Left colon (tissue), 2 donors: ENCODE measurements at places on chromosomes 3 and 15. TPM values are rescaled to one million over a fixed set of nuclear protein-coding genes. Genes with fewer than 3 reads are reported as not detected.

The GOLGA8B gene
- total RNA-seq, result 38.7 TPM

The SERPINI2 gene
- total RNA-seq, result not detected

DNA sequence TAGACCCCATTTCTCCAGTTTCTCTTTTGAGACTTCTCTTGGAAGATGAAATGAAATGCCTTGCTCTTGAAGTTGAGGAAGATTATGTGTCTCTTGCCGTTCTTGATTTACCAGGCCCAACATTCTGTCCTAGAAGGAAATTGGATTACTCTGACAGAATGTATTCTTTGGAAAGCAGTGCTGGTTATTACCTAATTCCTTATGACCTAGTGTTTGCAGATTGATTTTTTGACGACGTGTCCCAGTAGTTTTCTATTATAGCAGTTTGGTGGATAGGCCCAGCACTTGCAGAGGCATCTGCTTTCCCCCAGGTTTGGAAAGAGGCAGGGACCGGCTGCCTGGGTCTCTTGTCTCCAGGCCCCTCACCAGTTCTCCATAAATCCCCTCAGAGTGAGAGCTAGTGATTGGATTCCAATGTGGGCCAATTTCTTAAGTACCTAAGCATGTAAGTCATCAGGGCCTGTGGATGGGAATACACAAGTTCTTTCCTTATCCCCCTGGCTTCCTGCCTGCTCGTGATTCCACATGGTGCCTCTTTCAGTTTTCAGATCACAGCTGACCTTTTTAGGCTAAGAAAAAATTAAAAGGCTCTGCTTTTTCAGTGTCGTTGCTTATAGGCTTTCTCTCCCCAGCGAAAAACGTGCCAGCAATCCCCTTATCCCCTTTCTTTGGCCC lies 50.2 kb downstream of the EPHB3 start:
- DNase-seq, result no peak

The NXPE3 gene
- 5.4 TPM for total RNA-seq

GRCh38 chr15:73282567-73283365 lies 86.0 kb downstream of the HCN4 start:
- DNase-seq, result no peak

DNA sequence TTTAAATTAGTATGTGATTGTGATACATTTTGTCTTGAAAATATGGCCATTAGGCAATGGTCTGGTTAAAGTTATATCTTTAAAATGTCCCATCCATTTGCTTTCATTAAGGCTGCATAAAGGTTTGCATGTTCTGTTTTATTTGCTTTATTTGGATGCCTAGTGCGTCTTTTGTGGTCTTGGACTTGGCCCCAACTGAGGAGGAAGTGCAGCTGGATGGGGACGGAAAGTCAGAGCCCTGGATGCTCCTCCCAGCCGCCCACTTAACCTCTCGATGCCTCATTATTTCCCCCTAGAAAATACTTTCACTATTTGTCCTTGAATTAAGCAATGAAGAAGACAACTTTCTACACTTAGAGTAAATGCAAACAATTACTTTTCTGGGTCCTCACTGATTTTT lies 898.2 kb downstream of the MCTP2 start:
- peak; percentile 4 for DNase-seq

DNA sequence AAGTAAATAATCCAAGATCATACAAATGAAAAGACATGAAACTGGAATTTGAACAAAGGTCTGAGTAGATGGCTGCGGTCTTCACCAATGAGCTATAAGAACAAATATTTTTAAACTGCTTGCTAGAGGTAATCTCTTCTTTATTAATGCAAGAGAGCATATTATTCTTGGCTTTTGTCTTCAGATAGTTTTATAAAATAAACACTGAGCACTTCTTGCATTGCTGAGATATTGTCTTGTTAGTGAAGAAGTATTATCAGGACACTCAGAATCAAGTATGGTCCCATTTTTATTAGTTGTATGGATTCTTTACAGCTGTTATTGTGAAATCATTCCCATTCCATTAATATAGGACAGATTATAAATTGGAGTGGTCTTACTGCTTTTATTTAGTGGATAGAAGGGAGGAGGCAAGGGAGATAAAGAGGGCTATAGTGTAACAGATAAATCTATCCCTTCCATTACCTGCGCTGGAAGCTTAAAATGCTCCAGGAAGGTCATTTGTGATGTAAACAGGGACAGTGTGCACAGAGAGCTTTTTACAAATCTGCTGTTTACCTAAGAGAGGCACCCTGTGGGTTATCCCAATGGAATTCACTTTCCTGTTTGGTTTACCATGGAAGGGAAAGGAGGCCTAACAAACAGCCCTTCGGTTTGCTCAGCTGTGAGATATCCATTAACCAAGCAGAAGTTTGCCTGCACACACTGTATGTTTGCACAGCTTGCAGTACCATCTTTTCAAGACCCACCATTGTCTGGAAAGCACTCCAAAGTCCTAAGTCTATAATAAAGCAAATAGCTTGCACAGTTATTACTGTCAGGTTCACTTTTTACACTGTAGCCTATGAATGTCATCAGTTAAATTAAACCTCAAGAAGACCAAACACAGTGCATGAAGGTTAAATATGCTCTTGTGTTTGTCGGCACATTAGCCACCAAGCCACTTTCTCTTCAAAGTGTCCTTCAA lies 347.7 kb upstream of the TGFBR2 start:
- DNase-seq, result peak; percentile 35

GRCh38 chr3:175535351-175535750 lies 676.2 kb downstream of the NAALADL2 start:
- no peak for DNase-seq

DNA sequence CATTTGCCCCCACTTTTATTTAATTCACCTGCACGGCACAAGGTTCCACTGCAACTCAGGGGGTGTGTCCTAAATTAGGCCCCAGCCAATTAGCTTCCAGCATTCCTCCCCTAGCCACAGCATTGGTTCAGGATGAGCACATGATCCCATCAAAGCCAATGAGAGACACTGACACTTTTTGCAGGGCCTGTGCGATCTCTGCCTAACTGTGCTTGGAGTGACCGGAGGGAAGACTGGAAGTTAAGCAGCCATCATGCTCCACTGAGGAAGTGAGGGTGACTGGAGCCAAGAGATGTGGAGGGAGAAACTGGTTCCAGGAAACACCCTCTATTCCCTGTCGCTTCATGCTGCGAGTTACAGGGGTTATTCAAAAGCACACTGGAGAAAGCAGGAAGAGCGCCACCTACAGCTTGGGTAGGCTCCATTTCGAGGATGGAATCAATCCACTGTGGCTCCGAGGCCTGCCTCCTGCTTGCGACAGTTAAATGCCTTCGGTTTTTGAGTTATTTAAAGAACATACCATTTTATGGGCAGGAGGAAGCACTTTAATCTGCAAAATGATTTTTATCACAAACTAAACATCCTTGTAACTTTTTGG lies 122.2 kb upstream of the WNT5A start:
- no peak for DNase-seq

- DNase-seq, result no peak
Measured at GRCh38 chr15:78168608-78169007, 19.4 kb downstream of the IDH3A start.

The NAALADL2 gene
- 21.1 TPM for total RNA-seq

The CA12 gene
- 397 TPM for total RNA-seq

GRCh38 chr3:59308684-59309083 lies 258.9 kb upstream of the CFAP20DC start:
- no peak for DNase-seq

DNA sequence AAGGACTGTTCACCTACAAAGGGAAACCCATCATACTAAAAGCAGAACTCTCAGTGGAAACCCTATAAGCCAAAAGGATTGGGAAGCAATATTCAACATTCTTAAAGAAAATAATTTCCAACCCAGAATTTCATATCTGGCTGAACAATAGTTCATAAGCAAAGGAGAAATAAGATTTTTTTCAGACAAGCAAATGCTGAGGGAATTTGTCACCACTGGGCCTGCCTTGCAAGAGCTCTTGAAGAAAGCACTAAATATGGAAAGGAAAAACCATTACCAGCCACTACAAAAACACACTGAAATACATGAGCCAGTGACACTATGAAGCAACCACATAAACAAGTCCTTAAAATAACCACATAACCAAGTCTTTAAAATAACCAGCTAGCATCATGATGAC lies 28.9 kb upstream of the DCBLD2 start:
- DNase-seq, result no peak

DNA sequence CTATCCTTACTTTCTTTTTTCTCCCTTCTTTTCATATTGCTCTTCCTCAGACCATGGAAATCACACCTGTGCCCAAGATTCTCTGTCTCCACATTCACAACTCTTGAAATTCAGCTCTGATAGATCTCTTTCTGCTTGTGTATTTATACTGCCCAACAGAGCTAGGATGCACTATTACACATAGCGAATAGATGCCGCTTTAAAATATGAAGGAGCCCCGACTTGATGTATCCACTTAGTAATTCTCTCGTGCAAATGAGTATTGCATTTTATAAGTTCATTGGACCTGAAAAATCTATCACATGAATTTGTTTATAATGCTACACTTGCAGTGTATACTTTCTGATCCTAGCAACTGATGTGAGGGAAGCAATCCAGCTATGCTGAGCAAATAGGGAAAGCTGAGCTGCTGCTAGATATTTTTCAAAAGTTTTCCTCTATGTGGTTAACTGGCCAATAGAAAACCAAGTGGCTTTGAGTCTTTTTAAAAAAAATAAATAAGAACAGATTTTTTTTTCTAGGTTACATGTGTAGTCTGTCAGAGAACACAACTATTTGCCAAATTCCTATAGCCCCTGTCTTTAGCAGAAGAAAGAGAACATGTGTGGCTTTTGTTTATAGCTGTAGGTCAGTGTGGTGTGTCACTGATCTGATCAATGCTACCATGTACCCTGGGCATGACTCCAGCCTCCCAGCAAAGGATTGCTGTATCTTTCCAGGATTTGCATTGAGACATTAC lies 64.3 kb upstream of the LEKR1 start:
- no peak for DNase-seq

DNA sequence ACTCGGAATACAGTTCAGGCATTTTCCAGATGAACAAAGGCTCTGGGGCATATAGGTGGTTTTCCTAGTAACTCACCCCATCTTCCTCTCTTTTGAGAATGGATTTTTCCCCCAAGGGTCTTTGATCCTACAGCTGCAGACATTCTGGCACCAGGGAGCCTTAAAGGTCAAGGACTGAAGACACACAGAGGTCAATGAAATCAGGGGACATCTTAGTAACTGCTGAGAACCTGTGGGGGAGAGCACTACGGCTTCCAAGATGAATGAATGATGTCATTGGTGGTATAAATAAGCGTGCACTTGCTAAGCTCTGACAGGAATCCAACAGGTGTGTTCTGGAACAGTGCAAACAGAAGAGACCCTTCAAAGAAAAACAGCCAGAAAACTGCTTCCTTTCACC lies 36.3 kb downstream of the TMEM212 start:
- no peak for DNase-seq

The DLEC1 gene
- total RNA-seq, result 2.1 TPM
